Right hindlimb (tissue), 1 donor: ENCODE measurements at places on chromosomes 11 and 22.

DNA sequence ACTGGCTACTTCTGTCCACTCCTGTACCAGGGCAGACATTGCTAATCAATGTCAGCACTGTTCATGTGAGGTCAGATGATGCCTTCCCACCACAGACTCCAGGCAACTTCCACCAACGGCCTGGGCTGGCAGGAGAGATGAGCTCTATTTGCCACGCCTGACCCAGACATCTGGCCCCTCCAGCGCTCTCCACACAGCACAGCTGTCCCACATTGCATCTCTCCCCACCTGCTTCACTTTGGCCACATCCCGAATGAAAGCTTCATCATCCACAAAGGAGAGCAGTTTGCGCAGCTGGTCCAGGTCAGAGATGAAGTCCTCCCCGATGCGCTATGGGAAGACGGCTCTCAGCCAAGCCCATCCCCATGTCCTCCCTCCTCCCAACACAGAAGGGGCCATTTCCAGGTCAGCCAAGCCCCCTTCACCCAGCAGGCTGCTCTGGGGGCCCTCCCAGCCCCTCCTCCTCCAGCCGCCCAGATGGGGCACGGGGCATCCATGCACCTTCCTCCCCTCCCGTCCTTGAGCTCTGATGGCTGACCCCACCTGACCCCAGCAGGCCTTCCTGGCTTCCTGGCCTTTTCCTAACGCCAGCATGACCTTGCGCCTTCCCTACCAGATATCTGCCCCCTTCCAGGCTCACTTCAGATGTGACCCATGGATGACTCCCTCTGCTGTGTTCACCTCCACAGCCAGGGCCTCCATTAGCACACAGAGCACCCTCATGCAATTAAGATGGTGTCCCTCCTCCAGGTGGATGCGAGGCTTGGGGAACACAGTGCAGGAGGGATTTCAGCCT is 7.4 kb downstream of the PYGM start:
- DNase-seq = peak; percentile 52

DNA sequence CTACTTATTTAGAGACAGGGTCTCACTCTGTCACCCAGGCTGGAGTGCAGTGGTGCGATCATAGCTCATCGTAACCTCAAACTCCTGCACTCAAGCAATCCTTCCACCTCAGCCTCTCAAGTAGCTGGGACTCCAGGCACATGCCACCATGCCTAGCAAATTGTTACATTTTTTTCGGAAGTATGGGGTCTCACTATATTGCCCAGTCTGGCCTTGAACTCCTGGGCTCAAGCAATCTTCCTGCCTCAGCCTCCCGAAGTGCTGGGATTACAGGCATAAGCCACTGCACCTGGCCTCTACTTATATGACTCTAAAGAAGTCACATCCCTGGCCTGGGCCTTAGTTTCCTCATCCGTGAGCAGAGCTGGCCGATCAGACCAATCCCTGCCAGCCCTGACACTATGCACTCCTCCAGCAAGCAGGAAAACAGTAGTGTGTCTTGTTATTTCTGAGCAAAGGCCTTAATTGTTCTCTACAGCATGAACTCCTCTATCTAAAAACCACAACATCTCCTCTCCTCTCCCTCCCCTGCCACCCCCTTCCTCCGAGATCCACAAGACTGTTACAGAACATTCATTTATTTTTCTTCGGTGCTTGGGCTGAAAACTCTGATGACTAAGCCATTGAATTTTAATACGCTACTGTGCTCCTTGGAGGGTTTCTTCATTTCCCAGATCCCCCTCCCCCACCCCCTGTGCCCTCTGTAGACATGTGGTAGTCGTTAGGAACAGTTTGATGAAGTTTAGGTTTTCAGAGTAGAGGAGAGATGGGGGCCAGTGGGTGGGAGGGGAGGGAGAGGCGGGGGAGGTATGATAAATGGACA is 91.5 kb downstream of the ABTB2 start:
- peak; percentile 78 for DNase-seq

- no peak for DNase-seq
Measured at GRCh38 chr11:102390667-102391465, 43.9 kb downstream of the BIRC2 start.

DNA sequence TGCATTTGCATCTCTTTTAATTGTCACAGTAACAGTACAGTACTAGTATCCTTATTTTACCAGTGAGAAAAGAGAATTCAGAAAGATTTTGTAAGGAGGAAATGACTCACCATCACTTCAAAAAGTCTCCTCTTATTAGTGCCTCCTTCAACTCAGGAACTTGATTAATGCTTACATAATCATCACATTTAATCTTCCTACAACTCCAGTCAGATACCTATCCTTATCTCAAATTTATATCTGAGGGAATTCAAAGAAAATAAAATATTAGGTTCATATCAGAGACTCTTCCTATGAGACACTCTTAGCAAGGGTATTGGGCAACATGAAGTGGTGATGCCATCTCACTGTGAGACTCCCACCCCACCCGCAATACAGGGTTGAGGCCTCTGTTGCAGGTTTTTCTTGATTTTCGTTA is 26.1 kb upstream of the CTSC start:
- DNase-seq = no peak

DNA sequence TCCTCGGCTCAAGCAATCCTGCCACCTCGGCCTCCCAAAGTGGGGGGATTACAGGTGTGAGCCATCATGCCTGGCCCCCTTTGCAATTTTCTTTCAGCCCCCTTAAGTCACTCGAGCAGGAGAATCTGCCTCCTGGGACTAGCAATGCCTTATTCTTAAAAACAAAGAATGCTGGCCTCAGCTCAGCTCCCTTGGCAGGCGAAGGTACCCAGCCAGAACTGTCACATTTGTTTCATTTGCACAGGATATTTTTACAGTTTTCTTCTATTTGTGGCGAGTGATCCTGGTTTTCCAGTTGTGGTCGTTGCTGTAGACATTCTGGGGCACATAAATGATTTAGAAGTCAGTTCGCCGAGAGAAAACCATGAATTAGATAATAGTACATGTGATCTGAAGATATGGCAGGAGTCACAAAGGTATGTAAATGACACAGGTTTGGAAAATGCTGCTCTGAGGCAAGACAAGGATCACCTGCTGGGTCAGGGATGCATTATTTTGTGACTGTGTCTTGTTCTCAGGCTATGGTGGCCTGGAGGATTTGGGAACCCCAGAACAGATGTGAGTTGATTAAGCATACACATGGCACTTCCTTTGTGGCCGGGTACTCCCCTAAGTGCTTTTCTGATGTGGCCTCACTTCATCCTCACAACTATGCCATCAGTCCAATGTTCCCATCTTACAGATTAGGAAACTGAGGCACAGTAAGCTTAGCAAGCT is 51.2 kb upstream of the SLC22A12 start:
- no peak for DNase-seq

DNA sequence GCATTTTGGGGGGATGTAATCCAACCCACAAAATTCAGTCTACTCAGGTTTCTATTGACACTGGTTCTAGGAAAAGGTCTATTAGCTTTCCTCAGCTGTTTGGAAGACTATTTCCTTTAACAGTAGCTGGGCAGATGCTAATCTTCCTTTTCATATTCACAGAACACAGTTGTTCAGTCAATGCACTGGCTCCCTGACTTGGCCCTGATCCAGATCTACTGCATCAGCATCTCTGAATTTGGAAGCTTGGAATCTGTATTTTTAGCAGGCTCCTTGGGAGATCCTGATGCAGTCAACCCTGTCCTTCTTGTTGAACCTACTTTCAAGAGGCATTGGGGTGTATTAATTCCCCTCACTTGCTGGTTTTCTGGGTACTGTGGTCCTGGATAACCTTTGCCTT is 6.3 kb downstream of the HTATIP2 start:
- DNase-seq = no peak

- DNase-seq = peak; percentile 19
Measured at GRCh38 chr11:3165916-3166267, 782 bp upstream of the OSBPL5 start.

- DNase-seq = peak; percentile 97
Measured at GRCh38 chr22:42688241-42689211, 32.1 kb downstream of the A4GALT start.

DNA sequence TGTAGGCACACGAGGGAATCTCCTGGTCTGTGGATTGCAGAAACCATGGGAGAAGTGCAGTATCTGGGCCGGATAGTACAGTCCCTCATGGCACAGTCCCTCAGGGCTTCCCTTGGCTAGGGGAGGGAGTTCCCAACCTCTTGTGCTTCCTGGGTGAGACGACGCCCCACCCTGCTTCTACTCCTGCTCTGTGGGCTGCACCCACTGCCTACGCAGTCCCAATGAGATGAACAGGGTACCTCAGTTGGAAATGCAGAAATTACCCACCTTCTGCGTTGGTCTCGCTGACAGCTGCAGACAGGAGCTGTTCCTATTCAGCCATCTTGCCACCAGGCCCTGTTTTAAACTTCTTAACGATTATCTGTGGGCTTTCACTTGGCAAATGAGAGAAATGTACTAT is 157.2 kb upstream of the CARD18 start:
- DNase-seq = no peak

DNA sequence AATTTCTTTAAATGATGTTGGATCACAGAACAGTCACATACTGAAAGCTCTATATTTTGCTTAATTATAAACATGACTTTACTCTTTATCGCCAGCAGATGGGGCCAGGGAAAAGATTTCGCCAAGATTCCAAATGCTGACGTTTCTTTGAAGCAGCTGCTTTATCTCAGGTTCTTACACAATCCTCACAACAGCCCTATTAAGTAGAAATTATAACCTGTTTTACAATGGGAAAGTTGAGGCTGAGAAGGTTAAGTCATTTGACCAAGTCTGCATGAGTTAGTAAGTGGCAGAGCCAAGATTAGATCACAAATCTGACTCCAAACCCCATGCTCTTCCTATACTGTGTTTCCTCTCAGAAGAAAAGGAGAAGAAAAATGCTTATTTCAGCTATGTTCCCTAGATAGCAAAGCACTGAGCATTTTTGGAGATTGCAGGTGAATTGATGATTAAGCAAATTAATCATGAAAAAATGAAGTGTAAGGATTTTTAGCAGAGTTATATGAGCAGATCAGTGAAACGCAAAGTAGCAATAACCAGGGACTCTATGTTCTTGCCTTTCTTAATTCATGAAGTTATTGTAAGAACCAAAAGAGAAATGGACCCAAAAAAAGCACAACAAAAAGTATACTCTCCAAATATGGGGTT is 79.0 kb downstream of the AASDHPPT start:
- no peak for DNase-seq

DNA sequence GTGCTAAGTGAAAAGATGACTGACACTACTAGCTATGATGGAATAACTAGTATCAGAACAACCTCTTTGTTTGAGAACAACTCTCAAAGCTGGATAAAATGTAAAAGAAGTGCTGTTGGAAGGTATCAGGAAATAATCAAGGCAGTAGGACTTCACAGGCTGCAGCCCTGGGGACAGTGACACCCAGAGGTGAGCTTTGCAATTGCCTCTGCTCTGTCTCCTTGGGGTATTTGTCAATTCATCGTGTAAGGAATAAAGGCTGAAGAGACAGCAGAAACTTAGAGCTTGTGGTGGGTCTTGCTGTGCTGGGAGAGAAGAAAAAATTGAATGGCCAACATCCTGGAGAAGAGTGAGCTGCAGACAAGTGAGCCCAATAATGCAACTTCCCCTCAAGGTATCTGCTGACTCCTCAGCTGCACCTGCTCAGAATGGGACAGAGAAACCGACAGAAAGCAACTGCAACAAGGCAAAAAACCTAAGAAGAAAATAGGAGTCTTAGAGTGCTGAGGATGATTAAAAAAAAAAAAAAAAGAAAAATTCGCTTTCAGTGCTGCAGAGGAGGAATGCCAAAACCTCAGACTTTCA is 141.1 kb downstream of the RCN1 start:
- no peak for DNase-seq

- no peak for DNase-seq
Measured at GRCh38 chr11:131108760-131109159, 192.5 kb upstream of the SNX19 start.

- peak; percentile 26 for DNase-seq
Measured at GRCh38 chr22:31615940-31616314, 46.1 kb downstream of the PISD start.

DNA sequence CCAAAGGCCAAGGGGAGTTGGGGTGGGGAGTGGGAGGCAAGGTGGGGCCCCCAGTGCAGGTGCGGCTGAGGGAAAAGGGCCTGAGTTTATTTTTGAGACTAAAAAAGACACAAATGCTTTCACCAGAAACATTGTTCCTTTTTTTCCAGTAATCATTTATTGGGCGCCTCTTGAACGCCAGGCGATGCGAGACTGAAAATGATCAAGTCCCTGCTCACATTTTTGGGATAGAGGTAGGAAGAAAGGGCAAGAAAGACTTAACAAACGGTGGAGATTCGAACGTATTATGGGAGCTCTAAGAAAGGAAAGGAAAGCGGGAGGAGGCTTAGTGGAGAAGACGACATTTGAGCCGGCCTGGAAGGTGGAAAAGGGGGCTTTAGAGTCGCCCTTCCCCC is 796 bp upstream of the SF3B2 start:
- no peak for DNase-seq
